ENCODE measurements at places on chromosomes 6 and 20.
A peak's percentile ranks its signal among the peaks of the same experiment; 100 is the strongest.

- peak; percentile 34 for DNase-seq
These were observed 27.9 kb downstream of the PPARD start for GRCh38 chr6:35370124-35370741.

DNA sequence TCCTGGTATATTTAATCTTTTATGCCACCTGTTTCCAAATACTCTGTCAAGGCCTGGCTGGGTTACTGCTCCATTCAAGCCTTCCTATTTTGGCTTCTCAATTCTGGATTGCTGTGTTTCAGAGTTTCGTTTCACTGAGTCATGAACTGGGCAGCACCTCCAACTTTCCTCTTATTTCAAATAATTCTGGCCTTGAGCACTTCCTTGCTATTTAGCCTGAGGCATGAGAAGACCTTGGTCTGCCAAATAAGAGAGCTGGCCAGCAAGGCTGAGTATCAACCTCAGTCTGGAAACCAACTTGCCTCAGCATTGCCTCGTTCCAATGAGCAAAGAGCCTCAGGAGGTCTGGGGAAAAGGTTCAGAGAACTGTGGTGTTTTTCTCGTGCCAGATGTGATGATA, 66.6 kb downstream of the TNFAIP3 start:
- no peak for DNase-seq

GRCh38 chr6:148747145-148747470, 278 bp downstream of the UST start:
- no peak for DNase-seq

- no peak for DNase-seq
These were observed 227.2 kb upstream of the ASCC3 start for GRCh38 chr6:101108286-101108685.

DNA sequence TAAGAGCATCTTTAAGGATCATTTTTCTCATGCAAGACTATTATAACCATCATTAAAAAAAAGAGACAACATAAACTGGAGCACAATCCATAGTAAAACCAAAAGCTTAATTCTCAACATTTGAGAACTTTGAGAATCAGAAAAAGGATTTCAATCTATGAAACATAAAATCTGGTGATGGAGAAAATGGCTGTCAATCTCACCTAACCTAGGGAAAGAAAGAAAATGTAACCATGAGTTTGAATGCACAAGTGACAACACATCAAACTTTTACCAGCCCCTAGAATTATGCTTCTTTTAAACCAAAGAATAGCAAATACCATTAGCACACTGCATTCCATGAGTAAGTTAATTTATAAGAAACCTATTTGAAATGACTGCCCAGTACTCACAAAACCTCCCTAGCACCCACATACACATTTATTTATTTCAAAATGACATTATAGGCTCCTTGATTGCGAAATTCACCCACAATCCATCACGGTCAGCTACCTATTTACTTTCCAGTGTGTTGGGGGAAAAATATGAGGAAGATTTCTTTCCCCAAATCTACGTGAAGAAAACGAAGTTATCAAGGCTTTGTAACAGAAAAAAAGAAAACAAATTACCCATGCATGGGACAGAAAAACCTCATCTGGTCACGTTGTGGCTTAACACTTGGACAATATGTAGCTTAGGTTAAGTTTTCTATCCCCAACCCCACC, 828 bp downstream of the ASCC3 start:
- no peak for DNase-seq

DNA sequence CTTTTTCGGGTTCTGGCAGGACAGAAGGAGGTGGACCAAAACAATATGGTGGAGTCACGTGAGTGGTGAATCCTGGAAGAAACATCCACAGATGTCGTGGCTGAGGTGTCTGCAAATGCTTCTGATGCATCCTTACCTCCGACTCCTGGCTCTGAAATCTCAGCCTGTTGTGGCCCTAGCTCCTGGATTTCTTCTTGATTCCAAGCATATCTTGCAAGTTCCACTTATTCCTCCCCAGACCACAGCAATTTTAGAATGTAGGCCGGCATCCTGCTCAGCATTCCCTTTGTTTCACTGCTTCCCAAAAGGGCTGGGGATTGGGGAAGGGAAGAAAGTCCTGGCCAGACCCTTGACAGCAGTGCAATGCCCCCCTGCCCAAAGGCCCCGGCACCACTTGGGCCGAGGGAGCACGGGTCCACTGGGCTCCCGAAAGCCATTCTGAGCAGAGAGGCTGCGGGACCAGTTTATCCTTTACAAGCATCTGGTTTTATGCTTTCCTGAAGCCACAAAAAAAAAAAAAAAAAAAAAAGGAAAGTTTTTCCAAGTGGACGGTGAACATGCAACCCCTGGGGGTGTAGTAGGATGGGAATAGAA, 200.9 kb upstream of the RNF24 start:
- DNase-seq, result no peak

GRCh38 chr6:162200041-162200440, 527.5 kb downstream of the PRKN start:
- DNase-seq, result no peak

- DNase-seq, result no peak
These were observed 322.2 kb downstream of the SOX4 start for GRCh38 chr6:21915707-21916260.

DNA sequence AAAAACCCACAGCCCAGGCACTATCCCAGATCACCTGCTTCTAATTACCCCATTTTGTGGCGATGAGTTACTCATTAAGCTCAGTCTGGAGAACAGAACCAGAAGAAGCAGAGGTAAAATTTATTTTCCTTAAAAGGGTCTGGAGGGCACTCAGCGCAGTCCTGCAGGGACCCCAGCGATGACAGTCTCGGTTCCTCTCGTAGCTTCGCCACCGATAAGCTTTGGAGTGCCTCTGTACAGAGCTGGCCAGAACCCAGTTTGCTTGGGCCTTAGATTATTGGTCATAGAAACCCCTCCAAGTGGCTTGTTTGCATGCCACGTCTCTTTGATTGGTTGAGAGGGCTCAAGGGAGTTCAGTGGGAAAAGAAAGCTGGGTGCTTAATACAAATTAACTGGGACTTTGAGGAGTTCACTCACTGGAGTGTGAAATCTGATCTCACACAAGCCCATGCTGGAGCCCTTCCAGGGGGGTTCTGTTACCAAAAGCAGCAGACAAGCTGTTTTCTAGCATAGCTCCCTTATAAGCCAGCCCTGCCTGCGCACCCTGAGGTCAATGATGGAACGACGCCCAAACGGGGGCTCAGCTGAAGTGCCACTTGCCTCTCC, 158.5 kb upstream of the ARID1B start:
- DNase-seq, result no peak

- DNase-seq, result no peak
These were observed 74.6 kb downstream of the AIG1 start for GRCh38 chr6:143135325-143135724.

GRCh38 chr6:154268486-154268885, 88.1 kb downstream of the IPCEF1 start:
- DNase-seq, result no peak

GRCh38 chr6:14066782-14067406, 50.7 kb upstream of the CD83 start:
- DNase-seq, result no peak

- DNase-seq, result no peak
These were observed 179.1 kb downstream of the COL19A1 start for GRCh38 chr6:70045413-70045812.

- DNase-seq, result no peak
These were observed 93.6 kb downstream of the NCR2 start for GRCh38 chr6:41428996-41429421.

DNA sequence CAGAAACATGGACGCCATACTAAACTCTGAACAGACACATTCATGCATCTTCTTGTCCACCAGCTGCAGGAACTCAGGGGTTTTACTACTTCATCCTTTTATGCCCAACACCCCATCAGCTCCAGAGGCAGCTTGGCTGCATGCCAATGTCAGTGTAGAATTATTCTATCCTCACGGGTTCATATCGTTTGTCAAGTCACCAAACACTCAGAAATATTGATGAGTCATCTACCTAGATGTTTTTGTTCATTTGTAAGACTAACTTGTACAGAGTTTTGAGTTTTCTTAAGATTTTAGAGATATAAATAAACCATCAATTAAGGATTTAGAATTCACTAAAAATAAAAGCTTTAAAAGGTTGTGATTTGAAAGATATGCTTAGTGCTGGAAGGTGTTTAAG, 590.7 kb upstream of the FLRT3 start:
- no peak for DNase-seq

DNA sequence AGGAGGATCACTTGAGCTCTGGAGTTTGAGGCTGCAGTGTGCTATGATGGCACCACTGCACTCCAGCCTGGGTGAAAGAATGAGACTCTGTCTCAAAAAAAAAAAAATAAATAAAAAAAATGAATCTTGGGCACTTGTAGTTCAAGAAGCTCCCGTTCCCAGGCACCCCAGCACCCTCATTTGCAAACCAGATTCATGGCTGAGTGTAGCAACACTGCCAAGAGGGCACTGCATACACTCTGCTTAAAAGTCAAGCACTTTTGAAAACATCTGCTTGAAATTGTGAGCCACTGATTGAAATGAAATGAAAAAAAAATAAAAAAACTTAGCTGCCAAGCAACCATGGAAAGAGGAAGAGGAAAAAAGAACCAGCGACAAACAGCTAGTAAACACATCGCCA, 124.7 kb upstream of the SASH1 start:
- DNase-seq, result no peak

DNA sequence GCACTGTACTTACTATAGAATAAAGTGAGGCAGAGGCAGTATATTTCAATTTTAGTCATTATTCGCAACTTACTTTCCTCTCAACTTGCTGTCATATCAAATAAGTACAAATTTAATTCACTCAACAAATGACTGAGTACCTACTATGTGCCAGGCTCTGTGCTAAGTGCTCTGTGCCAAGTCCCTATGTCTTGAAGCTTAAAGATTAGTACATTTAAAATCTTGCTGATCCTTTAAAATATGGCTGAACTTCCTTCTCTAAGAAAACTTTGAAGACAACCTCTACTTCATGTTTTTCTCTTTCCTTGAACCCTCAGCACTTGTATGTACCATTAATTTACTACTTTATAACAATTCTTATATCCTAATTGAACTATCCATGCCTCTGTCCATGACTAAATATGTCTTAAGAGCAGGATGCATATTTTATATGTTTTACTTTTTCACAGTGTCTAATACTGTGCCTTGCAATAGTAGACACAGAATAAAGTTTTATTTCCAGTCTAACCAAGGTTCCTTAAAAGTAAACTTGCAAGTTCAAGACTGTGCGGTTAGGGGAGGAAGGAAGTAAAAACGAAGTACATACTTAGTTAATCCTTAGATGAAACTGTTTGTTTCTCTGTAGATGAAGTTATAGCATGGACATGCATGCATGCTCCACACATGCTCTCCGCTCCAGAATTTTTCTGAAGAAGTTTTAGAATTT, 10.0 kb upstream of the LATS1 start:
- DNase-seq, result no peak

DNA sequence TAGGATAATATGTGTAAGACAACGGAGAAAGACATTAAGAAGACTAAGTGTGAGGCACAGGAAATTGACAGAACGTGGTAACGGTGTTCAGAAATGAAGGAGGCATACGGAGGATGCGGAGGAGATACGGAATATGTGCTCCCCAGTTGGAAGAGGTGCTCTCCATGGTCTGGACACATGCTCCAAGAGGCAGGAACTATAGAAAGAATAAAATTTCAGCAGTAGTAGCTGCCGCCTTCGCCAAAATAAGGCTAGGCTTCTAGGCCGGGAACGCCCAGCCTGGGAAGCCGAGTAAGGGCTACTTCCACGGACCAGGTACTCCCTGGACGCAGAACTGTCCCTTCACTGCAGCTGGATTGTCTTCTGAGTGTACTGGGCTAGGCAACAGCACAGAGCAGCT, 7.4 kb downstream of the MAFB start:
- DNase-seq, result no peak

DNA sequence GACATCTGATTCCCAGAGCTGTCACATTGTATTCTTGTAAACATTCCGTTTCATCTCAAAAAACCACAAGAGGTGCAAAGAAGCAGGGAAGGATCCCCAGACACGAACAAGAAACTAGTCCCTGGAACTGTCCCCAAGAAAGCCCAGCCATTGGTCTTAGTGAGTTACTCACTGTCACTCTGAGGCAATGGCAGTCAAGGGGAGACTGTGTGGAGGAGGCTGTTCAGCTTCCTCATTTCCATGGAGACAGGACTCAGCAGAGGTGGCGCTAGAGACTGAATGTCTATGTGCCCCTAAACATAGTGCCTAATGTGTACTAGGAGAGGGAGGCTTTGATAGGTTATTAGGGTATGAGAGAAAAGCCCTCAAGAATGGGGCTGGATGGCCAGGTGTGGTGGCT, 11.1 kb downstream of the ULBP1 start:
- DNase-seq, result no peak

GRCh38 chr6:68710916-68711315, 75.8 kb downstream of the ADGRB3 start:
- no peak for DNase-seq

DNA sequence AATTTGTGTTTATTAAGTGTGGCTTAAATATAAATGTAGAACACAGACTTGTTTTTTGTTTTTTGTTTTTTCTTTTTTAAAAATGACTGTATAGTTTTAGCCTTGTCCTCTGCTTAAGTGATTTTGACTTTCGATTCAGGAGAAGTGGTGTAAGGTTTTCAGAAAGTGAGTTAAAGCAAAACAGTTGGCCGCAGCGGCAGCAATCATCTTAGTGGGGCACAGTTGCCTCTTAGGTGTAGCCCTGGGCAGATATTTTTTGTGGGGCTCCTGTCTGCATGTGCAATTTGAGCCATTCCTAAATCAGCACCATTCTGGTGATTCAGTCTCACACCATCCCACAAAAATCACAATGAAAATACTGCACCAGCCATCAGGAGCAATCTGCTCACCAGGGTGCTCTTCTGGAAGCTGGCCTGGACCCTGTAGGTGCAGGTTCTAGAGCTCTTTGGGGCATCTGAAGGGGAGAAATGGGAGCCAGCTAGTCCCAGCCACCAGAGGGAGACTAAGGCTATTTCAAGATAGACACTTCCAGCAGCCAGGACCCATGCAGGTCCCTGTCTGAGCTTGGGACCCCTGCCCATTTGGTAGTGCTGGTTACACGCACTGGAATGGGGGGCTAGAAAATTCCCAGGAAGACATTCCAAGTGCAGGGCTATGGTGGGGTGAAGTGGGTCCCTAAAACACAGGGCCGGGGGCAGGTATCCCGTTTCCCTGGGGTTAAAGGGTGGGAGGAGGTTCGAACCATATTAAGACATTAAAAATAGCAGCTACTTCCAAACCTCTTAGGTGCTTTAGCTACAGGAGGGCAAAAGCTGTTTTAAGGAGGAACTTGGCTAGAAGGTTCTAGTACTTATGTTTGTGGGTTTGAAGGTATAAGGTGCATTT, 156.6 kb downstream of the NFATC2 start:
- no peak for DNase-seq

DNA sequence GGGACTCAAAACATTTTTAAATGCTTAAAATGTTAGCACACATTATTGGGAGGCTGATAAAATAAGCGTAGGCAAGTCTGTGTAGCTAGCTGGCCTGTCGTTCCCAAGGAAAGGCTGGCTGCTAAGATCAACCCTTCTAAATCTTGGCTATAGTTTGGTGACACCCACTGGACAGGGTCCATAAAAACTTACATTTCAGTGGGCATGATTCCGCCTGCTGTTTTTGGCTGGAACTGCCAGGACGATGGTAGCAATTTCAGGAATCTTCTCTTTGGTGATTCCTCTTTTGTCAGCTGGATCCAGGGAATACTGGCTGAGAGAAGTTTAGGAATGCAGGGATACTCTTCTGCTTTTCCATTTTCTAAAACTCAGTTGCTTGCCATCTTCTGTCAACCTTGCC, 162.2 kb downstream of the NKAIN2 start:
- no peak for DNase-seq

GRCh38 chr20:33835615-33836172, 24.5 kb downstream of the CHMP4B start:
- DNase-seq, result no peak

- no peak for DNase-seq
These were observed 418.5 kb upstream of the JARID2 start for GRCh38 chr6:14827354-14827753.

GRCh38 chr6:139378882-139379341, 4.5 kb upstream of the CITED2 start:
- no peak for DNase-seq

Data from stimulated activated CD4-positive, alpha-beta T cell treated with anti-CD3 and anti-CD28 coated beads, Interleukin-1b, Interleukin-23, amount 100 ng/mL, for 24 hours (primary cell).